ENCODE measurements at places on chromosomes 5 and 9. TPM values are rescaled to one million over a fixed set of nuclear protein-coding genes. Genes with fewer than 3 reads are reported as not detected.

Gene GPR21
- 0.07 TPM for polyA plus RNA-seq

DNA sequence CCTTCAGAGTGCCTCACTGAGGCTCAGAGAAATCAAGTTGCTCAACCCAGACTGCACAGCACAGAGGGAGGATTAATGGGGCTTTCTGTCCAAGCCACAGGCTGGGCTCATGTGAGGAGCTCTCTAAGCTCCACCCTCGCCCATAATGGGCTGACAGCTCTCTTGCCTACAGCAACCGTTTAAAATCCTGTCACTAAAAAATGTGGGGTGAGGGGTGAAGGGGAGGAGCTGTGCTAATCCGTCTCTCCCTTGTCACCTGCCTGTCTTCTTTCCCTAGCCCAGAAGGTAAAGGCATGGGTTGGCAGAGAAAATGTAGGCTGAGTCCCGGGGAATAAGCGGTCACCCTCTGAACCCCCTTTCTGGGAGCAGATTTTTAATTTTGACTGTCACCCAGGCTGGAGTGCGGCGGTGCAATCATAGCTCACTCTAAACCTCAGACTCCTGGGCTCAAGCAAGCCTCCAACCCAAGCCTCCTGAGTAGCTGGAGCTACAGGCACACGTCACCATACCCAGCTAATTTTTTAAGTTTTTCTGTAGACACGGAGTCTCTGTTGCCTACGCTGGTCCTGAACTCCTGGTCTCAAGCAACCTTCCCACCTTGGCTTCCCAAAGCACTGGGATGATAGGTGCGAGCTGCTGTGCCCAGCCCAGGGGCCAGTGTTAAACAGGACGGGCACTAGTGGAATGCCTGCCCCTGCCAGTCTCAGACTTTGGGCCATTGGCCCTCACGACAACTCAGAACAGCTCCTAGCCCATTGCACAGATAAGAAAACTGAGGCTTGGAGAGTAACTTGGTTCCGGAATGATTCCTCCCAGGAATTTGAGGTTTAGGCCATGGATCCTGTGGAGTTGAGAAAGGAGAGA is 89.5 kb downstream of the LMX1B start:
- no peaks in the 10 kb centered on the region for H3K36me3 ChIP-seq
- H3K4me3 ChIP-seq, result no peak overlapping the region
- no peak for DNase-seq
- peaks cover 2% of the 10 kb centered on the region for H3K27me3 ChIP-seq
- H3K27ac ChIP-seq, result no peak overlapping the region

Gene PDZD2
- polyA plus RNA-seq, result 6.8 TPM

Gene C1QTNF3
- polyA plus RNA-seq, result 25.1 TPM

- H3K27me3 ChIP-seq, result no peaks in the 10 kb centered on the region
- no peak overlapping the region for H3K27ac ChIP-seq
- peak; percentile 59 for DNase-seq
These were observed 71.5 kb downstream of the TRIM36 start for GRCh38 chr5:115098041-115098702.

DNA sequence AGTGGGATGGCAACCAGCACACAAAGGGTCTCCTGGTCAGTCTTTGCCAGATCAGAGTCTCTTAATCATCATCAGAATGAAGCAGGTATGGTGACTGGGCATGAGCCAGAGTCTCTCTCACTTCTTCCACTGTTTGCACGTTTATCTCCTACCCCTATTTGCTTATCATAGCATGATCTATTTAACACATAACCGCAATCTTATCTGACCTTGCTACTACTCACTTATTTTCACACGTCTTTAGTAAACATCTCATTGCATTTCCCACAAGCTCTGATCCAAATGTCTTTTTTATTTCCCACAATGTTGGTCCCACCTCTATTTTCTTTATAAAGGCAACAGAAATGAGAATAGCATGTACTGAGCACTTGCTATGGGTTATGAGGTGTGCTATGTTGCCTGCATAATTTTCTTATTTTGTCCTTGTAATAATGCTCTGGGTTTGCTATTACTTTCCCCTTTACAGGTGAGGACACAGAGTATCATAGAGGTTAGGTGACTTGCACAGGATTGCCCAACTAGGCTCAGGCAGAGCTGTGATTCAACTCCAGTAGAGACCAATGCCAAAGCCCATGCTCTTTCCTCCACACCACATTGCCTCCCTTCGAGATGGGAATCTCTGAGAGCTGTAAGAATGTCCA is 39.7 kb upstream of the IL7R start:
- peaks cover 40% of the 10 kb centered on the region for H3K4me1 ChIP-seq
- no peaks in the 10 kb centered on the region for H3K36me3 ChIP-seq
- H3K27me3 ChIP-seq, result no peaks in the 10 kb centered on the region
- no peak for DNase-seq
- no peak overlapping the region for H3K4me3 ChIP-seq
- no peak overlapping the region for H3K27ac ChIP-seq

- no peak for DNase-seq
- H3K27ac ChIP-seq, result no peak overlapping the region
- H3K36me3 ChIP-seq, result no peaks in the 10 kb centered on the region
- no peaks in the 10 kb centered on the region for H3K27me3 ChIP-seq
These were observed 267.2 kb downstream of the RAB3C start for GRCh38 chr5:58849921-58850667.

DNA sequence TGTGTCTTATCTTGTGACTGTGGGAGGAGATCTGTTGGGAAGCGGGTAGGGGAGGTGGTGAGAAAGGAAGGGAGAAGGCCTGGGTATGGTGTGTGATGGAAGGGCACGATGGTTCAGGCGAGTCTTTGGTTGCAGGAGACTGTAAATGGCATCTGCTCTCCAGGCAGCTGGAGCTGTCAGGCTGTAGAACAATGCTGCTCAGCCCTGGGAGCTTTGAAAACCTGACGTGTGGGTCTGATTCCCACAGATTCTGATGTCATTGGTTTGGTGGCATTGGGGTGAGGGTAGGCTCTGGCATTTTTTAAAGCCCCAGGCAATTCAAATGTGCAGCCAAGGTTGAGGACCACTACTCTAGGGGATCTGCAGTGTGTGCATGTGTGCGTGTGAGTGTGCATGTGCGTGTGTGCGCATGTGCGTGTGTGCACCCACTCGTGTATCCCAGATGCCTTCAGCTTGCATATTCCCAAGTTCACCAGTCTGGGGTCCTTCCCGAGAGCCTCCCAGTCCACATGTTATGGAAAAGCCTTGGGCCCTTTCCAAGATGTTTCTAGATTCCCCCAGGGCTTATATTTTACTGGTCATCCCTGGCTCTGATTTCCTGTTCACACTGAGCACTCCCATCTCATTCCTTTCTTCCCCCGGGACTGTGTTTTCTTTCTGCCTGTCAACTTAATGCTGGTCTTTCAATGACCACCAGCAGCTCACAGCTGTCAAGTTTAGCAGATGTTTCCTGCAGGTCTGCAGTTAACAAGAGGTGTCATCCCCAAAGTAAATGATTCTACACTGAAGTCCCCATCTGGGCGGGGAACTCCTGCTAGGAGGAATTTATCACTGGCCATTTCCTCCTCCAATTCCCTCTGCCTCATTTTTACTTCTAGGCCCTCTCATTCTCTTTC is 34.0 kb downstream of the BOD1 start:
- H3K4me1 ChIP-seq, result no peaks in the 10 kb centered on the region
- H3K4me3 ChIP-seq, result no peak overlapping the region

DNA sequence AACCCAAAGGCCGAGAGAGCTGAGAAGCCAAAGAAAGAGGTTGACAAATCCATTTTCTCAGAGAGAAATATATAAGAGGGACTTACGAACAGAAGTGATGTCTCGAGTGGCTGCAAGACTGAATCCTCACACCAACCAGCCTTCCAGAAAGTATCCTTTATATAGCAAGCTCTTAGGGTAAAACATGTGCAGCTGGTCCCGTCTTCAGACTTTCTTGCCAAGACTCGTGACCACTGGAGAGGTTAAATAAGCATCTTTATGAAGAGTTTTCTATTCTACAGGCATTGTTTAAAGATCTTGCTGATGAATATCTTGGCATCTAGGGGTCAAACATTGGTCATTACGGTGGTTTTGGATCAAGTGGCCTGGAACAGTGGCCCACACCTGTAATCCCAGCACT is 16.9 kb upstream of the SLC22A4 start:
- no peak overlapping the region for H3K27ac ChIP-seq
- H3K4me3 ChIP-seq, result no peak overlapping the region
- H3K4me1 ChIP-seq, result no peaks in the 10 kb centered on the region
- DNase-seq, result no peak

DNA sequence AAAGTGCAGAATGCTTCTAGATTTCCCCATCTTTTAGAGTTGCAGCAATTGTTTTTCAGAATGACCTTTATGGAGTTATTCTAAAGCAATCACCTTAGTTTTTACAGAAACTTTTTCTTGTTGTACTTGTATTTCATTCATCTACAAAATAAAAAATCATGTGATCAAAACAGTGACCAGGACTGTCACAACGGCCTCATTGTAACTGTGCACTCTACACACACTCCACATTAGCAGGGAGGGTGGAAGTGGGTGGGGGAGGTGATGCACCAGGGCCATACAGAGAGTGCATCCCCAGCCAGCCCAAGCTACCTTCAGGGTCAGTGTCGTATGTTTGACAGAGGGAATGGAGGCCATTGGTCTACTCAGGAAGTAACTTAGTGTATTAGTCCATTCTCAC is 26.9 kb downstream of the EGFLAM start:
- no peaks in the 10 kb centered on the region for H3K27me3 ChIP-seq
- DNase-seq, result no peak
- no peak overlapping the region for H3K4me3 ChIP-seq
- no peaks in the 10 kb centered on the region for H3K4me1 ChIP-seq
